ENCODE measurements at places on chromosomes 13 and 19. TPM values are rescaled to one million over a fixed set of nuclear protein-coding genes. Genes with fewer than 3 reads are reported as not detected.

- DNase-seq, result no peak
These were observed 5.5 kb upstream of the CCNE1 start for GRCh38 chr19:29806098-29806866.

- DNase-seq, result no peak
These were observed 3.8 kb downstream of the LCP1 start for GRCh38 chr13:46178143-46178542.

The GDF15 gene
- 5.9 TPM for total RNA-seq

DNA sequence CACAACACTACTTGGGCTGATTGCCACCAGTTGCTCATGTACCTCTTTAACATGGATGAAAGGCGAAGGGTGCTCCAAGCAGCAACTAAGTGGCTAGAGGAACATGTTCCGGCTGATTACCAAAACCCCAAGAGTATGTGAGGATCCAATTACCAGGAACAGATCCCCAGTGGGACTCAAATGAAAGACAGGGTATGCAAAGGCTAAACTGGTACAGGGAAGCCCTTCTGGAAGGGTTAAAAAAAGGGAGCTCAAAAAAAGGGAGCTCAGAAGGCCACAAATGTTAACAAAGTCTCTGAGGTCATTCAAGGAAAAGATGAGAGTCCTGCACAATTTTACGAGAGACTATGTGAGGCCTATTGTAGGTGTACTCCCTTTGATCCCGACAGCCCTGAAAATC is 604.7 kb downstream of the UQCRFS1 start:
- DNase-seq, result no peak

DNA sequence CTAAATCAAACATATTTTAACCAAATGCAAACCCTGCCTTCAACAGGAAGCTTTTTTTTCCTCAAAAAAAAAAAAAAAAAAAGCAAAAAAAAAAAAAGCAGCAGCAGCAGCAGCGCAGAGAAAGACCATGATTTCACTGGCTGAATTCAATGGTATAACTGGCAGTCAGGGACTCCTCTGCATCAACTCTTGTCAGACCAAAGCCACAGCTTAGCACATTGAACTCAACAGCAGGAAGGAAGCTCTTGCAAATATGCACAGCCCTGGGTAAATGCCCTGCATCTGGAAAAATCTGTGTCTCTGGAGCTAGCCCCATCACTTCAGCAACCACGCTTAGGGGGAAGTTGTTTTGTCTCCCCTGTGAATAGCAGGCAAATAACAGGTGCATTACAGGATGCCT is 17.6 kb upstream of the DHRS12 start:
- DNase-seq, result no peak

- DNase-seq, result no peak
These were observed 305.2 kb downstream of the MTUS2 start for GRCh38 chr13:29125191-29125933.

- no peak for DNase-seq
These were observed 57.3 kb downstream of the IFT88 start for GRCh38 chr13:20624213-20624612.

- no peak for DNase-seq
These were observed 268.1 kb upstream of the TMTC4 start for GRCh38 chr13:100942742-100943141.

The MBD3L3 gene
- total RNA-seq, result not detected

DNA sequence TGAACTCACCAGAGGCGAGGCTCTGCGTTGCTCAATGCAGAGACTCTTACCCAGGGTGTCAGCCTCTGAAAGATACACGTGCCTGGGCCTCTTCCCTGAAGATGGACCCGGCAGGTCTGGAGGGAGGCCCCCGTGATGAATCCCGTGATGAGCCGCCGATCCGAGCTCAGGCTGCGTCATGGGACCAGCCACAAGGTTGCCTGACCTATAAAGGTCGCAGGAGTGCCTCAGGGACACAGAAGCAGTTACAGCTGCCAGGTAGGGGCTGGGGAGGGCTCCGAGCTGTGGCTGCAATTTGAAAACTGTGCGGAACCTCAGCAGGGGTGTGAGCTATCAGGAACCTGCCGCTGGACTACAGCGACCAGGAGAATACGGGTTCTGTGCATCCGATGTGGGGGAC is 10.5 kb upstream of the ATP11A start:
- peak; percentile 82 for DNase-seq

DNA sequence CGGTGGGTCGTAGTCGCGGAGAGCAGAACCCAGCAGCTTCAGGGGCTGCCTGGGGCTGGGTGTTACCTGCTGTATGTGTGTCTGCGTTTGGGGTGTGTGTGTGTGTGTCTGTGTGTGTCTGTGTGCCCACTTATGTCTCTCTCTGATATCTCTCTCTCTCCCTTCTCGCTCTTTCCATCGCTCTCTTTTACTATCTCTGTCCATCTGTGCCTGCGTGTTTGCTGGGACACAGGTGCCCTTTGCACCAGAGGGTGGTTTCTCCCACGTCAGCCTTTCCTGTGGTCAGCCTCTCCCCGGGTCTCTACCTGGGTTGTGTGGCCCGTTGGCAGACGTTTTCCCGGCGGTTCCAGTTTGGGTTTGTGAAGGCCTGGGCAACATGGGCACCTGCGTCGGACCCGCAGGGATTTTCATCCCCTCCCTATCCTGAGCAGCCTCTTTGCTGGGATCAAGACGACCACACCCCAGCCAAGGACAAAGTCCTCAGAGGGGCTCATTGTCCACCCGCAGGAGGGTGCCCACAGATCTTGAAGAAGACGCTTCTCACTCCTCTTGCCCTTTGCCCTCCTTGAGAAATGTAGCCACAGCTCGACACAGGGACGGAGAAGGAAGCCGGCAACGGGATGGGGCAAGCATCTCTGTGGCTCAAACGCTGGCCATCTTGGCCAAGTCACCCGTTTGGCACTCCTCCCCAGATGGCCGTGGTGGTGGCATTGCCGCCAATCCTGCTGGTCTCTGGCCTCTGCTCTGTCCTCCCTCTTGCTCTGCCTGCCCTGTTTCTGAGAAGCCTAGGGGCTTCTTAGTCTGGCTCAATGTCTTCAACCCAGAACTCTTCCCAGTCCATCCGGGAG is 43.3 kb downstream of the ZNF146 start:
- DNase-seq, result no peak

DNA sequence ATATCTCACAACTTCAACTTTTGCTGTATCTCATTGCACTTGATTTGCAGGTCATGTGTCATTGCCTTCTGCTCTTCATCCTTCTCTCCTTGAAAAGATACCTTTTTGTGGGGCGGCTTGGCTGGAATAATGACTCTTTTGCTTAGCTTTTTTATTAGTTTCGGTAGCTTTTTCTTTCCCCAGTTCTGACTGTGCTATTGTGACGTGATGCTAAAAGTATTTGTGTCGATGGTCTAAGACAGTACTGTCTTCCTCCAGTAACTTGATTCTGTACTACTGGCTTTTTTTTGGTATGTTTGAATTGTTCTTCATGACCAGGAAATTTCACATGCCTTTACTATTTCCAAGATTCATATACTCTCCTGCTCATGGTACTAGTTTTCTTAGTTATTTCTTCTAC is 63.1 kb downstream of the SLITRK1 start:
- no peak for DNase-seq

The DPF1 gene
- total RNA-seq, result not detected

The KIR3DL2 gene
- not detected for total RNA-seq

- no peak for DNase-seq
These were observed 38.7 kb downstream of the NFIX start for GRCh38 chr19:13033819-13034611.

The MBD3L2 gene
- total RNA-seq, result not detected

DNA sequence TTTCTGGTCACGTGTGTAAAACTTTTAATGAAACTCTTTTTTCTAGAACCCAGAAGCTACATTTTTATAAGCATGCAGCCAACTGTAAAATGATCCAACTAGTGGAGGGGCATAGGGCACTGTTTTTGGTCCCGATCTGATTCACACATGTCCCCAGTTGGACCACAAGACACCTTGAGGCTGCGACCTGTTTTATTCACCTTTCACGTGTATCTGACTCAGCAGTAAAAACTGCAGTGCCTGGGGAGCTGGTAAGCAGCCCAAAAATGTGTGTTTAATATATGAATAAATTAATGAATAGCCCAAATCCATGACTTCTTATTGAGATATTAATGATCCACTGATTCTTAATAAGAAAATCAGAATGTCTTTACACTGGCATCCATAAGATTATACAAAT is 140.4 kb downstream of the COL4A1 start:
- no peak for DNase-seq

The CLEC17A gene
- not detected for total RNA-seq

The KLF12 gene
- total RNA-seq, result 4.8 TPM

The AP1M2 gene
- 3.2 TPM for total RNA-seq
